Activated CD4-positive, alpha-beta T cell treated with anti-CD3 and anti-CD28 coated beads, Interleukin-2, Interleukin-6, amounts not matched to agents 100 ng/mL and 50 ng/mL, durations not matched to agents 16 hours and 8 hours (primary cell): ENCODE measurements at places on chromosomes 1 and 21.
A peak's percentile ranks its signal among the peaks of the same experiment; 100 is the strongest.

DNA sequence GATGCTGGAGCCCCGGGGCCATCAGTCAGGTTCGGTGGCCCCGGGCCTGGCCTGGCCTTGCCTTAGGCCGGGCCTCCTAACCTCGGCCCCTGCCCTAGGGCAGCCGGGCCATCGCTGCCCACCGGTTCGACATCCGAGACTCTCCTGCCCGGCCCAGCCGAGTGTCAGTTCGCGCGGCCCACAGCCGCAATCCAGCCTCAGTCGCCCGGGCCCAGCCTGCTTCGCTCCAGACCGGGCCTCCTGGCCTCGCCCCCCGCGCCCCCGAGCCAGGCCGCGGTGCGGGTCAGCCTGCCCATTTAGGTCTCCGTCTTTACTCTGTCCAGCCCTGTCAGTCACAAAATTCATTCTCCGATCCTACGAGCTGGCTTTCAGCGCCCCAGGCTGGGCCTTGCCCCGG lies 777 bp downstream of the LRRC41 start:
- DNase-seq, result peak; percentile 30

- DNase-seq, result peak; percentile 84
These were observed 42.5 kb downstream of the LGR6 start for GRCh38 chr1:202235856-202236837.

- no peak for DNase-seq
These were observed 86.0 kb downstream of the PBX1 start for GRCh38 chr1:164644774-164645644.

DNA sequence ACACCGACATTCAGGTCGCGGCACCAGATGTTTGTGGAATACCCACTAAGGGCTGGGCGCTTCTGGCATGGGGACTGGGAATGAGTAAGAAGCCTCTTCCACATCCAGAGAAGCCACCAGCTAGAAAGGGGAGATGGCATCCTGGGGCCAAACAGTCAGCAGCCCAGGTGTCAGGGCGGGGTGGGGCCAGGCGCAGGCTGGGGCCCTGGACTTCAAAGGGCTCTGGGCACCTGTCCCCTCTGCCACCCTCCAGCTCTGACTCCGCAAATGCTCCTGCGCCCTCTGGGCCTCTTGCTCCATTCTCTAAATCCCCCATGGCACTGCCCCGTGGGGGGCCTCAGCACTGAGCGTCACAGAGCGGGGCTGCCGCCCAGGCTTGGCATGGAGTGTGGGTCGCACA lies 70.4 kb downstream of the MEGF6 start:
- no peak for DNase-seq

DNA sequence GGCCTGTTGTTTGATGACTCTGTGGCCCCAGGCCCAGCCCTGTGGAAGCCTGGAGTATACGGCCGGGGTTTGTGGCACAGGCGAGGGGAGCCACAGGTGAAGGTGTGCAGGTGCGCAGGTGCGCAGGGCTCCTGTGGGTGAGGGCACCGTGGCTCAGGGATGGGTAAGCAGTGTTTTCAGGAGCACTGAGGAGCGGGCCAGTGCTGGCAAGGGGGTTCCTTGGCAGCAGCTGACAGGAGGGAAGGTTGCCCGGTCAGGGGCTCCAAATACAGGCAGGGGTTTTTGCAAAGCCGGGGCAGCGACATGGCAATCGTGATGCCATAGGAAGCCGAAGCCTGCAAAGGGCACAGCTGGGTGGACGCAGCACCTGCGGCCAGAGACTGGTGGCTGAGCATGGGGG lies 20.7 kb downstream of the AGPAT3 start:
- no peak for DNase-seq
